ENCODE measurements at places on chromosomes 5 and 9. TPM values are rescaled to one million over a fixed set of nuclear protein-coding genes. Genes with fewer than 3 reads are reported as not detected.

The TCF7 gene
- 3.1 TPM for total RNA-seq

The PTGES gene
- total RNA-seq: not detected

The LCN9 gene
- not detected for total RNA-seq

The JAKMIP2 gene
- total RNA-seq: 0.40 TPM

The FSD1L gene
- total RNA-seq: 0.50 TPM

The PLAC8L1 gene
- not detected for total RNA-seq

The ZDHHC11B gene
- total RNA-seq: 6.1 TPM

The FBP1 gene
- 476 TPM for total RNA-seq

The DNM1 gene
- total RNA-seq: 3.7 TPM

The F12 gene
- 292 TPM for total RNA-seq

The PCSK1 gene
- total RNA-seq: not detected

The SMC5 gene
- 10.7 TPM for total RNA-seq

The GARIN3 gene
- not detected for total RNA-seq

The PCDHB4 gene
- total RNA-seq: 0.35 TPM

The CDX1 gene
- 0.15 TPM for total RNA-seq

The RASEF gene
- 2.4 TPM for total RNA-seq

The IL7R gene
- total RNA-seq: 2.4 TPM

The DAPK1 gene
- 58.0 TPM for total RNA-seq

The LCN12 gene
- 30.3 TPM for total RNA-seq

The APBA1 gene
- total RNA-seq: 19.7 TPM

The SOHLH1 gene
- not detected for total RNA-seq
